ENCODE measurements at places on chromosomes 7 and 10.

- DNase-seq = peak; percentile 28
These were observed 812 bp upstream of the IDE start for GRCh38 chr10:92574548-92575261.

- DNase-seq = no peak
These were observed 8.0 kb downstream of the XRCC2 start for GRCh38 chr7:152667958-152668357.

DNA sequence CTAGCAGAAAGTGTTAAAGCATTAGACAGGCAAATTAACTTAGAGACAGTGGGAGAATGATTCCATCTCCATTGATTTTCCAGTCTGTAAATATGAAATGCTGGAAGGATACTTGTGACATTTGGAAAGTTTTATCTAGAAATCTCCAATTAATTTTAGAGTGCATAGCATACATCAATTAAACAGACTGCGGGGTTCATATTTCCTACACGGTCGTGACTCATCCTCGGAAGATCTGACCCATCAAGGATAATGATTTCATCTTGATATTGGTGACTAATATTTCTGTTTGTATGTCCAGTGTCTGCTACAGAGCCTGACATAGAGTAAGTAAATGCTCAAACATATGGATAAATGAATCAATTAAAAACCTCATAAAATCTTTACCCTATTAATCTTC is 474.9 kb downstream of the KCNMA1 start:
- no peak for DNase-seq

DNA sequence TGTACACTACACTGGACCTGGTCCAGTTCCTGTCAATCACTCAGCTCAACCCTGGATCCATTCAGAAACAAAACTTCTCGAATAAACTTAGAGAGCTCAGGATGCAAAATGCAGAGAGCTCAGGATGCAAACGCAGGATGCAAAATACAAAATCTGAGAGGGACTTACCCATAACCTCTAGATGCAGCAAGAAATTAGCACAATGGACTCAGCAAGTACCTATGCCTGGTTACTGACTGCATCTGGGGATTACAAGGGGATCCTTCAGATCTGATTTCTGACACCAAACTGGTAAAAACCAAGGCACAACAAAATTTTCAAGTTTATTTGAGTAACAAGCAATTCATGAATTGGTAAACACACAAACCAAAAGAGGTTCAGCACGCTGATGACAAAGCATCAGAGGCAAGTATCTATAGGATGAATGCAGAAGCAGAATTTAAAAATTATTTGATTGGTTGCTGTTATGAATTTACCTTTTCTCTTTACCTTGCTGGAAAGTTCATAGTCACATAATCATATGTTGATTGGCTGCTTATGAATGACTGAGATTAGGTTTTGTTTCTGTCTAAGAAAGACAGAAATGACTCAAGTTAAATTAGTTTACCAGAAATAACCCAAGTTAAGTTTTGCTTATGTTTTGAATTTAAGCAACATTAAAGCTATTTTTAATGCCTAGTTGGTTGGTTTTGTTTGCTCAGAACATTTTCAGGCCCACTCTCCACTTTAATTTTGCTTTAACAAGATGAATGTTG is 11.4 kb downstream of the GIMAP6 start:
- no peak for DNase-seq

- no peak for DNase-seq
These were observed 187.8 kb downstream of the COBL start for GRCh38 chr7:51128545-51129435.

GRCh38 chr7:130021105-130021834 is 29.9 kb downstream of the ZC3HC1 start:
- DNase-seq = no peak

- DNase-seq = no peak
These were observed 10.7 kb downstream of the XPNPEP1 start for GRCh38 chr10:109912335-109913281.

- no peak for DNase-seq
These were observed 519.1 kb downstream of the NRG3 start for GRCh38 chr10:82394122-82394521.

GRCh38 chr10:124106241-124106879 is 13.0 kb upstream of the CHST15 start:
- no peak for DNase-seq

DNA sequence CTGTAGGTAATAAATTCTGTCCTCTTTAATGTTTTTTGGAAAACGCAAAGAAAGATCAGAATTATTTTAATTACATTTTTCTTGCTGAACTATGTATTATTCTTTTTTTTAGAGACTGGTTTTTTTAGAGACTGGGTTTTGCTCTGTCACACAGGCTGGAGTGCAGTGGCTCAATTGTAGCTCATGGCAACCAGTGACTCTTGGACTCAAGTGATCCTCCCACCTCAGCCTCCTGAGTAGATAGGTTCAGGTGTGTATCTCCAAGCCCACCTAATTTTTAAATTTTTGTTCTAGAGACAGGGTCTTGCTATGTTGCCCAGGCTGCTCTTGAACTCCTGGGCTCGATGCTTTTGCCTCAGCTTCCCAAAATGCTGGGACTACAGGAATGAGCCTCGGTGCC is 5.3 kb upstream of the DENND10 start:
- DNase-seq = no peak

- no peak for DNase-seq
These were observed 48.5 kb upstream of the AQP1 start for GRCh38 chr7:30862995-30863705.

DNA sequence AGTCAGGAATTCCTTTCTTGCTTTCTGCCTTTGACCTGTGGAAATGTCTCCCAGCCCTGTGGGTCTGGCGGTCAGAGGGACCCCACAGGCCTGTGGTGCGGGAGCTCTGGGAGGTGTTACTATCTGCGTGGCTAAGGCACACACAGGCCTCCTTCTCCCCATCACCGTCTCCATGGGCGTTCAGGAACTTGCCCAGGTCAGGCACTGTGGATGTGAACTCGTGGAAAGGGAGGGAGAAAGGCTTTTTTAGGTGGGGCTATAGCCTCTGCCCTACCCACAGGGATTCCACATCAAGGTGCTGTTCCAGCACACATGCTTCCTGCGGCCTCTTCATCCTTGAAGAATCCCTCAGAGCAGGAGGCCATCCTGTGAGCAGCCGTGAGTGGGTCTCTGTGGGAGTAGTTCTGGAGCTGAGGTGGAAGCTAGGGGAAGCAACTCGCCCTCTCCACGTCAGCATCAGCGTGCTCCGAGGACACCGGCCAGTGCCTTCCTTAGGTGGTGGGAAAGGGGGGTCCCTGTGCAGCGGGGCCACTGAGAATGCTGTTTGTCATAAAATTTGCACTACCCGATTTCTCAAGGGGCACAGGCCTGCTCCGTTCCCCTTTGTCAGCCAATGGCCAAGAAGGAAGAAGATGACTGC is 7.5 kb upstream of the ATP6V0E2 start:
- DNase-seq = no peak

DNA sequence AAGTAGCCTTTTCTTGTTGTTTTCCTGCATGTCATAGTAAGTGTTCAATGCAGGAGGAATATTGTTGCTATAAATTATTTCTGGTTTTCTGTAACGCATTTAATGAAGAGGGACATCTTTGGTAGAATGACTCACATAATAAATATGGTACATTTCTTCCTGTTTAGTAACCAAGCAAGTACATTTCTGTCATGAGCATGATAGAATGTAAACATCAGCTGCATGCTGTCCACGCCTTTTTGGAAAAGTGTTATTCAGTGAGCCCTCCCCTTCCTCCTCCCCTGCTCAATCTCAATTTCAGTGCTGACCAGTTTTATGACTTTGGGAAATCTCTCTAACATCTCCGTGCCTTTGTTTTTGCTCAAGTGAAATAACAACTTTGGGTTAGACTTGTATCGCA is 664.0 kb downstream of the XPNPEP1 start:
- DNase-seq = no peak

DNA sequence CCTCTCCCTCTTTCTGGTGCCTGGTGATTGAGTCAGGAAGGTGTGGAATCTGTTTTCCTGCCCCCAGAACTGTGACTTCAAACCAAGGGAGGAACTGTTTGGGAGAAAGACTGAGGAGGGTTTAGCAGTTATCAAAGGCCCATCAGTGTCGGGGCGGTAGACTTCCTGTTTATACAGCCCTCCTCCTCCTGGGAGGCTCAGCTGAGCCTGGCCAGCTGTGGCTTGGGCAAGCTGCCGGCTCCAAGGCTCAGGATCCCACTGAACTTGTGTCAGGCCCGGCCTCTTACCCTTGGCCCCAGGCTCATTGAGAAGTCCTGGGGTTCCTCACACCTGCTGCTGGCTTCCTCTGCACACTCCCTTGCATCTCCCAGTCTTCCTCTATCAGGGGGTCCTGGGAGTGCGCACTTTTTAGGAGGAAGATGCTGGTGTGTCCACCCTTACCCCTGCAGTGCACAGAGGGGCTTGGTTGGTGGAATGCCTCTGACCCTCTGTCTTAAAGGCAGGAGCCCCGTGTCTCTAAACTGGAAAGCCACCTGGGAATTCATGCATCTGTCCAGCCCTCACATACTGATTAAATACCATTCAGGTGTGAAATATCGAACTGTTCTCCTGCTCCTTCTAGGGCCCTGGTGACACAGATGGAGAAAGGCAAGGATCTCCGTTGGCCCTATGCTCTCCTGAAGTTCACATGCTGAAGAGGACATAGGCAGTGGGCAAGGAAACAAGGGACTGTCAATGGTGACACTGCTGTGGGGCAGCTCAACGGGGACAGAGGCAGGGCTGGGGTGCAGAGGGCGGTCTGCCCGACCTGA is 32.4 kb downstream of the CXCL12 start:
- DNase-seq = no peak

- DNase-seq = no peak
These were observed 528.7 kb upstream of the IGFBP3 start for GRCh38 chr7:46449743-46450142.

DNA sequence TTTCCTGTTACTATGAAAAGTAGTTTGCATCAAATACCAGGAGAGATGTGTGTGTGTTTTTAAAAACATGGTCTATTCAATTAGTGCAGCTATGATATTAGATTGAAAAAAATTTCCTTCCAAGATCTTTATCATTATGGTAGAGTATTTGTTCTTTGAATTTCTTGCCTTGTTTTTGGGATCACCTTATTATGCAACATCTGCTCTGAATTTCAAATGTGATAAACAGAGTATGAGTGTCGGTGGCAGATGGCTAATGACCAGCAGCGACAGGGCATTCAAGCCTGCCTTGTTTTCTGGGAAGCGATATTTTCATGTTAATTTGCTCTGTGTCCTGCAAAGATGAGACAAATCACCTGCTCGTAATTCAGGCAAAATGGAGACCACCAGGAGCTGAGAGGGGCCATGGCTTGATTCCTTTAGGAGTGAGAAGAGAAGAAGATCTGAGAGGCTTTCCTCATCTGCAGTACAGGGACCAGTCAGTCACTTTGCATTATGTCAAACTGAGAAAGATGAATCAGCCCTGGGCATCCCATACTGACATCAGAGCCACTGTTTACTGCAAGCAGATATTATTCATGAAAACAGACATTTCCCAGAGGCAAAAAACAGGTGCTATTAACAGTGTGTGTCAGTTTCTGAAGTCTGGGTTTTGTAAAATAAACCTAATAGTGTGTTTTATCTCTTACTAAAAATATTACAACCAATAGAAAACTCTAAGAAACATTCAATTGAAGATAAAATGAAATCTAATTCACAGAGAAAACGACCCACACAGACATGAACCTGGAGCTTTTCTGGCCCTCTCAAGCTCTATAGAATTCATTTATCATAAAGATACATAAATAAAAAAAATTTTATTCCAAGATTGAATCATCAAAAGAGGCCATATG is 67.6 kb downstream of the CDK6 start:
- no peak for DNase-seq

GRCh38 chr7:32415936-32416335 is 74.2 kb downstream of the LSM5 start:
- no peak for DNase-seq

DNA sequence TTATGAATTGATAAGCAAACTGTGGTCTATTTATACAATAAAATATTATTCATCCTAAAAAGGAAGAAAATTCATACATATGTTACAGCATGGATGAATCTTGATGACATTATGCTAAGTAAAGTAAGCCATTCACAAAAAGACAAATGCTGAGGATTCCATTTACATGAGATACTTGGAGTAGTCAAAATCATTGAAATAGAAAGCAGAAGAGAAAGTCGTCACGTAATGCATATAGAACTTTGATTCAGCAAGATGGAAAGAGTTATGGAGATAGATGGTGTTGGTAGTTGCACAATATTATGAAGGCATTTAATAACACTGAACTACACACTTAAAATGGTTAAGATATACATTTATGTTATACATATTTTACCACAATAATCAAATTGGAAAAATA is 309.7 kb upstream of the KLF6 start:
- DNase-seq = no peak

DNA sequence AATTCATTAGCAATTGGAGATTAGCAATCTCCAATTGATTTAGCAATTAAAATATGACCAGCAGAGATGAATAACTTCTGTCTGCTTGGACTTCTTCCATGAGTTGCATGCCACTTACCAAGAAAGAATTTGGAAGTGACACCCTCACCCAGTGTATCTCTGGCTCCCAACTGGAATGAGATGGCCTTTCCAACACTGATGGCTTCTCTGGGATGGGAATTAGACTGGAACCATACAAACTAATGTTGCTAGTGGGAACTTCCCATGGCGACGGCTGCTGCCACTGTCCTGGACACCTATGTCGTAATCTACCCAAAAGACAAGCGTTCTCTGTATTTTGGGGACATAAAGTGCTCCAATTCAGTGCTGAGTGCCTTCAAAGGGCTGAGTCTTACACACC is 192.3 kb downstream of the COBL start:
- DNase-seq = no peak

Data from CD8-positive, alpha-beta memory T cell (primary cell).